ENCODE measurements at places on chromosomes 11 and 22. TPM values are rescaled to one million over a fixed set of nuclear protein-coding genes. Genes with fewer than 3 reads are reported as not detected.
A peak's percentile ranks its signal among the peaks of the same experiment; 100 is the strongest.

CDC42EP2 gene
- total RNA-seq = 0.33 TPM

DNA sequence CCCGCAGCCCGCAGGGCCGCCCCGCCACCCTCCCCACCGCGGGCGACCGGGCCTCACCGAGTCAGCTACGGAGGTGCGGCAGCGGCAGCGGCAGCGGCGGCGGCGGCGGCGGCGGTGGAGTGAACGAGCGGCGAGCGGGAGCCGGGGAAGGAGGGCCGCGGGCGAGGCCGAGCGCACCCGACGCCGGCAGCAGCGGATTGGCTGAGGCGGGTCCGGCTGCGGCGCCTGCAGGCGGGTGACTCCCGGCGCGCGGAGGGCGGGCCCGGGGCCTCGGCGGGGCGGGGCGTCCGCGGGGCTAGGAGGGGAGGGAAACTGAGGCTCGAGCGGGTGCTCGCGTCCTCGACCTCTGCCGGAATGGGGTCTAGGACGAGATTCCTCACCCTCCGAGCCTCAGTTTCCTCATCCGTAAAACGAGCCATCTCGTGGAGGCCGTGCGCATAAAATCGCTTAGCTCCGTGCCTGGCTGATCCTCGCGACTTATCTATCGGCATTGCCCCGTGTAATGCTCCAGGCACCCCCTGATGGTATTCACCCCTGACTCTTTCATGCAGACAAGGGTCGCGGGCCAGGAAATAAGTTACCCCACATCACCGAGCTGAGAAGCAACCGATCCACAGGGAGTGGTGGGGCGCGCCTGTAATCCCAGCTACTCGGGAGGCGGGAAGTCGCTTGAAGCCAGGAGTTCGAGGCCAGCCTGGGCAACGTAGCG is at the start of gene CPT1A:
Gene CPT1A, minus strand, starts transcription at position 199 of the 709 bp plus-strand sequence. CDS start 26,442 bp downstream, outside the sequence.
- no peaks in the 10 kb centered on the region for H3K36me3 ChIP-seq
- peaks cover 35% of the 10 kb centered on the region for H3K4me1 ChIP-seq
- peak within 1 kb of the TSS; percentile 63 for H3K27ac ChIP-seq
- peak within 1 kb of the TSS; percentile 89 for H3K4me3 ChIP-seq

DNAJB7 gene
- total RNA-seq = not detected

CHRM4 gene
- 3.6 TPM for total RNA-seq

DNA sequence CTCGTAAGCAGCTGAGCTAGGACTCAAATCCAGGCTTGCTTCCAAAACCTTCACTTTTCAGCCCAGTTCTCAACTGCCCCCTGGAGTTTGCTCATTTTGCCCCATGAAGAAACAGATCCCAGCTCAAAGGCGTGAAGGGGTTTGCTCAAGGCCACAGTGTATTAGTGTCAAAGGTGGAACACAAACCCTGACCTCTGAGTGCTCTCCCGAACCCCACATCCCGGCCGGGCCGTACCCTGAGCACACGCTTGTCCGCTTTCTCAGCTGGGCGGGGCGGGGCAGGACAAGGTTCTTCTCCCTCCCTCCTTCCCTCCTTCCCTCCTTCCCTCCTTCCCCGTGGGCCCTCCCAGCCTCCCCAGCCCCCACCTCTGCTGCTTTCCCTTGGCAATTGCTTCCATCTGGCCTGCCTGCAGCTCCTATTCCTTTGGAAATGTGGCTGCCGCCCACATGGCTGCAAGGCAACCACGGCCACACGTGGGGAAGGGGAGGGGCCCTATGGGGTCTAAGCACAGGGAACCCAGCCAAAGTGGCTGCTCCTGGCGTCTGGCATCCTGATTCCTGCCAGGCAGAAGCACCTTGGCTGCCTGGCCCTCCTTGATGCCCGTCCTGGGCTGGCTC is 4.1 kb downstream of the ST3GAL4 start:
- H3K36me3 ChIP-seq = no peaks in the 10 kb centered on the region
- H3K27me3 ChIP-seq = peaks cover 2% of the 10 kb centered on the region
- H3K4me1 ChIP-seq = peaks cover 9% of the 10 kb centered on the region
- no peak overlapping the region for H3K27ac ChIP-seq
- H3K4me3 ChIP-seq = no peak overlapping the region

GRCh38 chr22:20783844-20784723 is 10.2 kb downstream of the SERPIND1 start:
- peak; percentile 73 for DNase-seq
- no peak overlapping the region for H3K27ac ChIP-seq
- peaks cover 61% of the 10 kb centered on the region for H3K36me3 ChIP-seq
- H3K4me3 ChIP-seq = no peak overlapping the region

CABP4 gene
- 0.52 TPM for total RNA-seq

DNA sequence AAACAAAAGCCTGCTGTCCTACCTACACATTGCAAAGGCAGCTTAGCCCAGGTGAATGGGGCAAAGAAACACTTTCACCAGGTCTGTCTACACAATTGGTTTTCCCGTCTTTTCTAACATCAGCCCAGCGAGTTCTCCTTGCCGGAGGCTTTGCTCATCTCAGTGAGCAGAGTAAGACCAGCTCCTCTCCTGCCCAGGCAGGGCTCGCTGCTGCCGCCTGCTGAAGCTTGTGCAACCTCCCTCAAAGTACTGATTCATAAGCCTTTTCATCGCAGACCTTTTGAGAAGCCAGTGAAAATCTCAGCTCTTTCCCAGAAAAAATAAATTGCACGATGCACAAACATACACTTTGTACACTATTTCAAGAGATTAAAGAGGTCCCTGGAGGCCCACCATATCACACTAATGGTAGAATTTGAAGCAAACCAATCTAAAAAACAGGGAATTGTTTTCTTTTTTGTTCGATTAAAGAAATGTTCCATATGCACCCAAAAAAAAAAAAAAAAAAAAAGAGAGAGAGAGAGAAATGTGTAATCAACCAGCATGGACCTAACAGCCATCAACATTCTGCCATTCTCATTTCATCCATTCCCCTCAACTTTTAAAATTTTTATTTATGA is 328.1 kb upstream of the MPPED2 start:
- H3K4me1 ChIP-seq = no peaks in the 10 kb centered on the region
- no peak overlapping the region for H3K4me3 ChIP-seq
- DNase-seq = no peak
- no peak overlapping the region for H3K27ac ChIP-seq
- no peaks in the 10 kb centered on the region for H3K36me3 ChIP-seq

- no peaks in the 10 kb centered on the region for H3K27me3 ChIP-seq
- H3K4me3 ChIP-seq = no peak overlapping the region
- peak overlapping the region; percentile 67 for H3K27ac ChIP-seq
- no peaks in the 10 kb centered on the region for H3K4me1 ChIP-seq
- H3K36me3 ChIP-seq = peaks cover 11% of the 10 kb centered on the region
Measured at GRCh38 chr11:43921561-43922294, 20.7 kb upstream of the C11orf96 start.

SERPING1 gene
- 9.8 TPM for total RNA-seq

DNA sequence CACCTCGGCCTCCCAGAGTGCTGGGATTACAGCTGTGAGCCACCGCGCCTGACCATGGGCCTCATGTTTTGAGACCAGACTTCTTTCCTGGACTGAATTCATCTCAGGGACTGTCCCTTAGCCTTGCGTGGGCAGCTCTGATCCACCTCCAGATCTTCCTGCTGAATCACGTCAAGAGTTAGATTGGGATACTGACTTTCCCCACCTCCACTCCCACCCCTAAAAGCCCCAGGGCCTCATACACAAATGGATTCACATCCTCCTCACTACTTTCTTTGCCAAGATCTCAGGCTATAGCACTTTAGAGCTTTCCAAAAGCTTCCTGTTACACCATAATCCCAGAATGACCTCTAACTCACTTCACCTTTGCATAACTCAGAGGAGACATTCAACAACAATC is 12.1 kb downstream of the CCDC87 start:
- no peak overlapping the region for H3K27ac ChIP-seq
- no peaks in the 10 kb centered on the region for H3K4me1 ChIP-seq
- peaks cover 11% of the 10 kb centered on the region for H3K27me3 ChIP-seq
- H3K36me3 ChIP-seq = no peaks in the 10 kb centered on the region
- no peak for DNase-seq

GRCh38 chr11:27291302-27291889 is 71.6 kb downstream of the CCDC34 start:
- no peak overlapping the region for H3K27ac ChIP-seq
- no peaks in the 10 kb centered on the region for H3K4me1 ChIP-seq
- H3K36me3 ChIP-seq = no peaks in the 10 kb centered on the region
- no peaks in the 10 kb centered on the region for H3K27me3 ChIP-seq
